Activated effector memory CD4-positive, alpha-beta T cell treated with Interleukin-2 at 50 U/mL for 16 hours (primary cell): ENCODE measurements at places on chromosomes 2 and 18.

DNA sequence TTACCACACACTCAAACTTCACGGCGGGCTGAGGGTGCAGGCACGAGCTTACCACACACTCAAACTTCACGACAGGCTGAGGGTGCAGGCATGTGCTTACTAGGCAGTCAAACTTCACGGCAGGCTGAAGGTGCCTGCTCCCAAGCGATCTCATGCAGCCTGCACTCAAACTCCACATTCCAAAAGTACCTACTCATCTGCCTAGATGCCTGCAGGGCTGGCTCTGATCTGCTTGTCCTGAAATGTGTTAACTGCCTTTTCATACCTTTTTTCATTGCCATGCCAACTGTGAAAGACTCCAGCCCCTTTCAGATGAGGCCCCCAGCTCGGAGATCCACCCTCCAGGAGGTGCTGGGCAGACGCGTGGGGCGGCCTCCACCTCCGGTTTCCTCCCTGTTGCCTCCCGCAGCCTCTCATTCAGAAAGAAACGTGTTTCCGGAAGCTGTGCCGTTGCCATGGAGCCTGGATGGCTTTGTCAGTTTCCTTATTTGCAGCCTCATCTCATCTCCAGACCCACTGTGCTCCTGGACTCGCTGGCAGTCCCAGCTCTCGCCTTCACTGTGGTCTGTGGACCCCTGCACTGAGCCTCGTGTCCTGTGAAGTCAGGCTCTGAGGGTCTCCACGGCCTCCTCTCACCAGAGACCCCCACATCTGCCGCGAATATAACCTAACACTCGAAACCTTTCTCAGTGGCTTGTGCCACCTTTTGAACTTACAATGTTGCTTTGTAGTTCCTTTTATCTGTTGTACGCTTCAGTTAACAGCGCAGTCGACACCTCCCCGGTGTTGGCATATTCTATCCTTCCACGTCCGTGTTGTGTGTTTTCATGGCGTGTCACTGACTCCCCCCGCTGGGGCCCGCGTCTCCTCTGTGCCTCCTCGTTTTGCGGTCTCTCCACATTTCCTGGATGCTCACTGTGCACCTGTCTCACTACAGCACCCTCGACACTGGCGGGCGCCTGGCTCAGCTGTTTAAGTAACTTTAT lies 106.1 kb upstream of the ALKAL2 start:
- peak; percentile 48 for DNase-seq

DNA sequence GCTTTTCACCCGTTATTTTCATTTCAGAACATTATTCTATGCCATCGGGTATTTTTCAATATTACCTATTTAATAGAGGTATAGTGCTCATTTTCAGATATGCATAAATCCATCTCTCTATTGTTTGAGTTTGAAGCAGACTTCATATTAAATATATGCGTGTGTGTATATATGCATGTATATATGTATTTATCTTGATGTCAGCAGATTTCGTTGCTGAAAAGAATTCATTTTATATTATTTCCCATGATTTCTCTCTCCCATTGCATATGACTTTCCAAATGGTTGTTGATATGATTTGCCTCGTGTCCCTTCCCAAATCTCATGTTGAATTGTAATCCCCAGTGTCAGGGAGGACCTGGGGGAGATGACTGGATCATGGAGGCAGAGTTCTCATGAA lies 28.6 kb upstream of the COPS8 start:
- no peak for DNase-seq

DNA sequence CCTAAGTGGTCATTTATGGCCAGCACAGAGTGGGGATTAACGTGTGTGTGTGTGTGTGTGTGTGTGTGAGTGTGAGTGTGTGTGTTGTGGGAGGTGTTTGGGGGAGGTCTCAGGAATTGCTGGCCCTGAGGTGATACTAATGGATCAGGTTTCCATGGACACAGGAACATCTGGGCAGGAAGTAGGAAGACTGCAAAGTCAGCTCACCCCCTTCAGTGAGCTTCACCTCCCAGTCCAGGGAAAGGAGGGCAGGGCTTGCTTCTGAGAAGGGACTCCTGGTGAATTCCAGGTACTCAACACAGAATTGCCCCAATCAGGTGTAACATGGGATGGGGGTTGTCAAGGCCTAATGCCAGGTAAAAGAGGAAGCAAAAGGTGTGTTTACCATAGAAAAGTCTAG lies 30.3 kb upstream of the IL1R1 start:
- no peak for DNase-seq

DNA sequence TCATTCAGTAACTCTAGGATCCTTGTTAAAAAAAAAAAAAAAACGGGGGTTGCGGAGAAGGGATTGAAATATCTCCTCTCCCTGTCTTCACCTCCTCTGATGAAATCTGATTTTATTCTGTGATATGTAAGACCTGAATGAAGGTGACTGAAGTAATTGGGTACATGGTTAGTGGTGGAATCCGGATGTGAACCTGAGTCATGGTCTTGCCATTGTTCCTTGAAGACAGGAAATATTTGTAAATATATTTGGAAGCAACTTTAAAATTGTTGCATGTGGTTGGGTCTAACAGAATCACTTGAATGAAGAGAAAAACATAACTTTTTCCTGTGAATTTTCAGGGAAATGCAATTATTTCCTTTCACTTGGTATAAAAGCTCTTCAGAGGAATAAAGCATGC lies 3.0 kb upstream of the IL1A start:
- DNase-seq, result no peak

DNA sequence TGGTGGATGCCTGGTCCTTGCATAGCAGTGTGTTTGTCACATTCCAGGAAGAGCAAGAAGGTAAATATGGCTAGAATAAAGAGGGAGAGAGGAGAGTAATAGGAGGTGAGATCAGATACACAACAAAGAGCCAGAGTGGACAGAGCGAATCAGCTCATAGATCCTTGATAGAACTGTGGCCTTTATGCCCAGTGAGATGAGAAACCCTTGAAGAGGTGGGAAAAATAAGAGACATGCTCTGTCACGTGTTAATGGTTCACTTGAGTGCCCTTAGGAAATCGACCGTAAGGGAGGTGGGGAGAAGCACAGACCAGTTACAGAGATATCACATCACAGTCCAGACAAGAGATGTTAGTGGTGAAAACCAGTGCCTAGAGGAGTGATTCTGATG lies 84.7 kb upstream of the RAB27B start:
- DNase-seq, result no peak

DNA sequence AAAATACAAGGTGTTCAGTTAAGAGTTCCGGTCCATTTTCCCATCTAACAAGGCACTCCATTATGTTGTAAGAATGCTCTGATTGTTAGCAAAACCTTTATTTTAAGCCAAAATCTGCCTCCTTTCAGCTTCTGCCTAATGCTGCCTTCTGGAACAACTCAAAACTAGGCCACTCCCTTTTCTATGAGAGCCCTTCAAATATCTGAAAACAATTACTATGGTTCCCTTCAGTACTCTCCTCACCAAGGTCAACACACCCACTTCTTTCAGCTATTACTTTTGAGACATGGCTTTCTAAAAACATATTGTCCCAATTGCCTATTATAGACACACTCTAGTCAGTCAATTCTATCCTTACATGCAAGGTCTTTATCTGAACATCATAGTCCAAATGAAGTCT lies 429.4 kb downstream of the ERBB4 start:
- DNase-seq, result no peak

GRCh38 chr2:8457699-8458502 lies 224.0 kb upstream of the ID2 start:
- DNase-seq, result peak; percentile 27

DNA sequence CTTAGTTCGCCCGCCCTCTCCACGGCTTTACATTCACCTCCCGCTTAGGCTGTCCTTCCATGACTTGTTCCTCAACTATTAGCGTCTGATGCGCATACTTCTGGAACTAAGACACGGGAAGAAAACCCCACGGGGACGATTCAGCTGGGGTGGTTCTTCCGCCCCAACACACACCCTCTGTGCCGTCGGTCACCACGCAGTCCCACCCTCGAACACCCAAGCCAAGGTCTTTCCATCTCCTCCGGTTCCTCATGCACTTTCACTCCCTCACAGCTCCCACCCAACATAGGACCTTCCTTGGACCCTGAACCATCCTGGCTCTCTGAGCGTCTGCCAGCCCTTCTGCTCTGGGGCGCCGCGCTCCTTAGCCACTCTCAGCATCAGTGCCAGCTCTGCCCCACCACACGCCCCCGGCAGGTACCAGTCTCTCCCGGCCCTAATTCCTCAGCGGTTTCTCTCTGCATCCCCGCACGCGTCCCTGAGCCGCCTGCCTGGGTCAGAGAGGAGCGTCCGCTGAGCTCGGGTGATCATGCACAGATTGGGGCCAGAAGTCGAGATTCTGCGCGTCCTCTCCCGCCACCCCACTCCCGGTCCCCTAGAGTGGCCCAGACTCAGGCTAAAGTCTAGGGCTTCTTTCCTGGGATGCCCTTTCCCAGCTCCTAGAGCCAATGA lies 522 bp upstream of the SRD5A2 start:
- DNase-seq, result no peak

- no peak for DNase-seq
These were observed 90.3 kb downstream of the C1QL2 start for GRCh38 chr2:119068154-119068725.

DNA sequence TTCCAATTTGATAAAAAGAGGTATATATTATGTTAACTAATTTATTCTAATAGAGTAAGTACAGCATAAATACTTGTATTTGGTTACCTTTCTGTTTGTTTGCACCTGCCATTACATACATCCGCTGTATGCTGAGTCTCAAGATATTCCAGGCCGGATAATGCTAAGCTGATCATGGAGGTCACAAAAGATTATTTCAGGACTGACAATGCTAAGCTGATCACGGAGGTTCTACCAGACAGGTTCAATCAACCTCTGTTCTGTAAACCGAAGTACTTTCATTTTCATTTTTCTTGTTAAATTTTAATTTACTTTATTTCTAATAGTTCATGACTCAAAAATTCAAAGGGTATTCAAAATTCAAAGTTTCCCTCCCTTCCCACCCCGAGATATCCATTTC lies 31.1 kb downstream of the PNO1 start:
- DNase-seq, result no peak

GRCh38 chr2:55776479-55776878 lies 82.8 kb upstream of the PNPT1 start:
- DNase-seq, result no peak

DNA sequence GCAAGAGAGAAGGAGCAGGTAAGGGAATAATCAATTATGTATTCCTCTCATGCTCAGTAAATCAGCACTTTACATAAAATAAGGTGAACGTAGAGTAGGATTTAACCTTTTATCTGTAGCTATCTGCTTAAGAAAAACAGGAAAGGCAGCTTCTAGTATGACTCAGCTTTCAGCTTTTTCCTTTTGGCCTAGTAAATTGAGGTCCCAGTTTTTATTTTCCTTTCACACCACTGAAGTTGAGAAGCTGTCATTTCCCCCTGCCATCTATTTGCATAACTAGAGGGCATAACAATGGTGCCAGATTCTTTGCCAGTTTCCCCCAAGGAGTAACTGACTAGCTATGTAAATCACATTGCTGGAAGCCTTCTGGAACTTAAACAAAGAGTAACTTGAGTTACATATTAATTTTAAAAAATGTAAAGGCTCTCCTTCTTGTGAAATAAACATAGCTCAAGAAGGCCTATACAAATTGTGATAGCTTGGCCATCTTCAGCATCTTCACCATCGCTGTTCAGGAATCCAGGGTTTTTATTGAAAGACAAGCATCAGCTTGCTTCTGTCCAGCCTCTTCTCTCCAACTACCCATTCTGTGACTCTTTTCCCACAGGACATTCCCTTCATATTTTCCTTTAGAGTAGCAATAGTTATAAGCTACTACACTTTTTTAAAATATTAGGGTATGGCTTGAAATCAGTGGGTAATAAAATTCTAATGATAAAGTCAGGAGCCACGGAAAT lies 97.0 kb downstream of the KYNU start:
- DNase-seq, result no peak

GRCh38 chr2:161436411-161436810 lies 20.3 kb downstream of the TBR1 start:
- no peak for DNase-seq

GRCh38 chr2:126749537-126749936 lies 93.6 kb downstream of the GYPC start:
- DNase-seq, result no peak

- DNase-seq, result no peak
These were observed 90.6 kb upstream of the LDAH start for GRCh38 chr2:20913491-20913890.
